Left renal cortex interstitium (tissue), 4 donors: ENCODE measurements at places on chromosomes 16 and 17.

DNA sequence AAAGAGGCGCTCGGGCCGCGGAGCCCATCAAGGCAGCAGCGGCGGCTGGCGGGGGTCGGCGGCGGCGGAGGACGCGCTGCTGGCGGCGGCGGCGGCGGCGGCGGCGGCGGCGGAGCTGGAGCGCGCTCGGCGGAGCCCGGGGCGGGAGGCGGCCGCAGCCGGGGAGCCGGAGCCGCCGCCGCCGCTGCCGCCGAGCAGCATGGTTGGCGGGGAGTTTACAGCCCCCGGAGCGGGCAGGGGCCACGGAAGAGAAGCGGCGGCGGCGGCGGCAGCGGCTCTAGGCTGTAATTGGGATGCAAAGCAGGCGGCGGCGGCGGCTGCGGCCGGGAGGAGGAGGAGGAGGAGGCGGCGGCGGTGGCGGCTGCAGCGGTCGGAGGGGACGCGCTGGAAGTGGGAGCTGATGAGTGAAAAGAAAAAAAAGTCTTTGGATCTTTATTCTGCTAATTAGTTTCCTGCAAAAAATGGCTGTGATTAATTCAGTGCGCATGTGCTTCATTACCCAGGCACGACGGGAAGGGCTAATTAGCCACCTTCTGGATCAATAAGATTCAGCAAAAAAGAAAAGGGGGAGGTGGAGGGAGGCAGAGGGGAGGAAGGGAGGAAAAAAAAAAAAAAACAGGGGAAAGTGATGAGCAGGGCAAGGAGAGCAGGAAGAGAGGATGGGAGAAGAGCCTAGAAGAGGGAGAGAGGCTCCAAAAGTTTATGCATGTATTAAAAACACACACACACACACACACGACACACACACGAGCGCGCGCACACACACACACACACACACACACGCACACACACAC, 10.9 kb upstream of the ZFHX3 start:
- DNase-seq, result no peak

- no peak for DNase-seq
These were observed 19.9 kb upstream of the JPH3 start for GRCh38 chr16:87582216-87582965.

DNA sequence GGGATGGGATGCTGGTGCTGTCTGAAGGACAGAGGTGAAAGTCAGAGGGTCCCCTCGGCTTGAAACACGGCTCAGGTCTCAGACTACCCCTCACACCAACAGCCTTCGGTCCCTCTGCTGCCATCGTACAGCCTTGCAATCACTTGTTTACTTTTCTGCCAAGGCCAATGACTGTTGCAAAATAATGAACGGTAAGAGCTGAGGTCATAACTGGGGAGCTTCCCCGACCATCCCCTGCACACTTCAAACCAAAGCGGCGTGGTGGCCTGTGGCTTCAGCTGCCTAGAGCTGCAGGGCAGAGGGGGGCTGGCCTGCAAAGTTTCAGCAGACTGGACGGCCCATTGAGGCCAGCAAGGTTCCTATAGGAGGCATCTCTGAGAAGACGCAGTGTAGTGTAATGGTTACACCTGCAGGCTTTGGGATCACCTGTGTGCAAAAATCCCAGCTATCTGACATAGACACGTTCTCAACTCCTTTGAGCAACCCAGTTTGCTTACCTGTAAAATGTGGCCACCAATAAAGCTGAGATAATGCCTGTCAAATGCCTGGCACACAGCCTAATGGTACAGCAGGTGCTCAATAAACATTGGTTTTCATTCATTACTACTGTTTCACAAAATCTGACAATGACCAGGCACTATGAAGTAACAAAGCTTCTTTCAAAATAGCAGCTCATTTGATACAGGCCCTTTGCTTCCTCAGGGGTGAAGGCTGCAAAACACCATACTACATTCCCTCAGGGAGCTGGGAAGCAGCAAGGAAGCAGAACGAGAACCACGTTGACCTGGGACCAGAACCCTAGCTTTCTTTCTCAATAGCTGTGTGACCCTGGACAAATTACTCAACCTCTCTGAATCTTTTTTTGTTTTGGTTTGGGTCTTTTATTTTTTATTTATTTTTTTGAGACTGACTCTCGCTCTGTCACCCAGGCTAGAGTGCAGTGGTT, 5.0 kb downstream of the PAM16 start:
- DNase-seq, result no peak

- no peak for DNase-seq
These were observed 42.2 kb upstream of the GSE1 start for GRCh38 chr16:85570735-85571562.

- DNase-seq, result no peak
These were observed 488.9 kb downstream of the CDH13 start for GRCh38 chr16:83115491-83116232.

- no peak for DNase-seq
These were observed 21.5 kb downstream of the TAT start for GRCh38 chr16:71555230-71555891.

DNA sequence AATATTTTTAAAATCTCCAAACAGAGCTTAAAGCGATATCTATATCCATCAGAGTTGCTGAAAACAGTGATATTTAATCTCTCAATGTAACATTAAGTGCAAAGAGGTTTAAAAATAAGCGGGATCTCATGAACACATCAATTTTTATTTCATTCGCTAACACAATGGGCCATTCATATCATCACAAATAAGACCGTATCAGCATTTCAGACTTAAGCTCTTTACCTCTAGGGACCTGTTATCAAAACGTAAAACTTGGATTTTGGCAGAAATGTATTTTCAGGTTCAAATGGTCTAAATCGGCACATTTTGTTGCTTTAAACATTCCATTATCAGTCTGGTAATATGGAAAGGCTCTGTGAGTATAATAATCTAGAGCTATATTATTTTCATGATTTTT, 77.9 kb downstream of the TOX3 start:
- DNase-seq, result no peak

GRCh38 chr16:84885342-84885910, 65.6 kb downstream of the CRISPLD2 start:
- no peak for DNase-seq

GRCh38 chr16:77273-77806, 685 bp upstream of the MPG start:
- DNase-seq, result no peak

- DNase-seq, result no peak
These were observed 491 bp downstream of the TRAP1 start for GRCh38 chr16:3716831-3717234.

DNA sequence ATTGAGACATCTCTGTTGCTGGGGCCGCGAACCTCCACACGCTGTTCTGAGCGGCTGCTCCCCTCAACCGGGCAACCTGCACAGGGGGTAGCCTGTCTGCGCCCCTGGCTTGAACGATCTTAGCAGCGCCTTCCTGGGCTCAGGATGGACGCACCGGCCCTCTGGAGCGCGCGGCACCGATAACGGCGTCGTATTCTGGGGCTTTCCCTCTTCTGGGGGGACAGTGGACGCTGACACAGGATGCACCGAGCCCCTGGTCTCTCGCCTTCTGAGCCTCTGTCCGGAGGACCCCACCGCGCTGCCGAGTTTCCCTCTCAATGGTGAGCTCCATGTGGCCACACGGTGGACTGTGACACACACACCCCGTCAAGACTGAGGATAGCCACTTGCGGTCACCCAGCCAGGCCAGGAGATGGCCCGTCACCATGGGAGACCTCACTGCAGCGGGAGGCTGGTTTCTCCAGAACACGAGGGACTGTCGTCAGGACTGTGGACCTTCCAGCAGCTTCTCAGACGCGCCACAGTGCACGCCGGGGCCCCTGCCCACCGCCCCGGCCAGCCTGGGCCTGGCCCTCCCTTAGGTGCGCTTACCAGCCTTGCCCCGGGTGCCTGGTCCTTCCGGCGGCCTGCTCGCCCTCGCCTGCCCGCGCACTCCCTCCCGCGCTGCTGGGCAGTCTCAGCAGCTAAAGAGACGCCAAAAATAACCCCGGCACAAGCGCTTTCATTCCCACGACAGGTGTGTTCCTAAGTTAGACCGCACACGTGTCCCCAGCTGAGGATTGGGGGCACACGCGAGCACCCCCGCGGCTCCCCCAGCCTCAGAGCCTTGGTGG, 30.0 kb upstream of the PABPN1L start:
- DNase-seq, result no peak

GRCh38 chr16:53839150-53839549, 135.2 kb downstream of the FTO start:
- DNase-seq, result no peak

DNA sequence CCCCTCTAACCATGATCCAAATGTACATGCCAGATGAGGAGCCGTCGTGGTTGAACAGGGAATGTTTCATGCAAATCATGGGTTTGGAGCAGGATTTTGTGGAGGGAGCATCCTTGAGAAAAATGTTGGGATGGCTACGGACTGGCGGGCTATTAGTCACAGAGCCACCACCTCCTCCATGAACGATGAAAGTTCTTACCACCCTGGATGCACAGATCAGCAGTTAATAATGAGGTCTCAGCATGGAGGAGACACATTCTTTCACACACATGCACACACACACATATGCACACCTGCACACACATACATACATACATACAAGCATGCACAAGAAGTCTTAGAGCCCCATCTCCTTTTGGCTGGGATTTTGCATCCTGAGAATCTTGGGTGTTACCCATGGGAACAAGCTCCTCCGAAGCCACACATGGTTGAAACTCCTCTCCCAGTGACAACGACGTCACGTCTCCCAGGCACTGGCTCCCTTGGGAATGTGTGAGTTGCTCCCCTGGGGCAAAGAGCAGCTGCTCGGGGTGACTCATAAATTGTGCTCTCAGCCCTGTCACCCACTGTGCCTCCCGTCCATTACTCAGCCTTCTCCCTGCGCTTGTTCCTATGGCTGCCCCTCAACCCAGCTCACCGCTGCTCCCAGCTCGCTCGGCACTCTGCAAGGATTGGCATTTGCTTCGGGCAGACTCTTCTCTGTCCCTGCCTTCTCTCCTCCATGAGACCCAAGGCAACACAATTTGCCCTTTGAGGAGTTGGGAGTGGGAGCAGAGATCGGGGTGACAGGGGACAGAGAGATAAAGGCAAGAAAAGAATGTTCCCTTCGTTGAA, 344.6 kb downstream of the SOX9 start:
- DNase-seq, result no peak

DNA sequence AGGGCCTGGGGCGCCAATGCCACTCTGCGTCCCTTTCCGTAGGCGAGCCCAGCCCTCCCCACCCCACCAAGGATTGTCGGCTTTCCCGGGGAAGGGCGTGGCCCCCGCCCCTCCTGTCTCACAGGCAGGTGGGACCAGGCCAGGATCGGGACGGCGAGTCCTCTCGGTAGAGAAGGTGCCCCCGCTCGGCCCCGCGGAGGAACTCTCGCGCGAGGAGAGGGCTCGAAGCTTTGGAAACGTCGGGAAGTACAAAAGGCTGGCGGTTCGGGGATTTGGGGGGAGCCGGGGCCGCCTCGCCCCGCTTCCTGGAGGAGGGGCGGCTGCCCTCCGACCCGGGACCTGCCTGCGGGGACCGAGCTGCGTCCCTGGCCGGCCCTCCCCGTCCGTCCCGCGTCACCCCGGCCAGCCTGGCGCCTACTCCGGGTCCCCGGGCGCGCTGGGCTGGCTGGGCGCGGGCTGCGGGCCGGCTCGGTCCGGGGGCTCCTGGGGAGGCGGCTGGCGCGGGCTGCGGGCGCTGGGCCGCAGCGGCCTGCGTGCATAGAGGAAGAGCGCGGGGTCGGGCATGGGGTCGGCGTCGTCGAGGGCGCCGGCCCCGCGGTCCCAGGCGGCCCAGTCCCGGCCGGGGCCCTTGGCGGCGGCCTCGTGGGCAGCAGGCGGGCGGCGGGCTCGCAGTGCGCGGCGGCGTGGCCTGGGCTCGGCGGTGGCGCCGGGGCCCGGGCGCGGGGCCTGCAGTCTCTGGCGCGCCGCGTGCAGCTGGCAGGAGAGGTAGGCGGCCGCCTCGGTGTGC, 12.6 kb upstream of the CLUH start:
- DNase-seq, result no peak

GRCh38 chr16:56800355-56800754, 64.7 kb upstream of the SLC12A3 start:
- no peak for DNase-seq

GRCh38 chr16:87457709-87458423, 35.0 kb downstream of the ZCCHC14 start:
- DNase-seq, result no peak

GRCh38 chr17:35906191-35906925, 24.2 kb downstream of the RDM1 start:
- DNase-seq, result no peak

GRCh38 chr17:50564916-50565315, 4.4 kb downstream of the CACNA1G start:
- DNase-seq, result no peak
